ENCODE measurements at places on chromosomes 2 and 18.

- DNase-seq, result no peak
These were observed 3.6 kb upstream of the MYOM1 start for GRCh38 chr18:3223356-3223755.

- DNase-seq, result no peak
These were observed 1322.0 kb downstream of the LRP1B start for GRCh38 chr2:140808820-140809219.

DNA sequence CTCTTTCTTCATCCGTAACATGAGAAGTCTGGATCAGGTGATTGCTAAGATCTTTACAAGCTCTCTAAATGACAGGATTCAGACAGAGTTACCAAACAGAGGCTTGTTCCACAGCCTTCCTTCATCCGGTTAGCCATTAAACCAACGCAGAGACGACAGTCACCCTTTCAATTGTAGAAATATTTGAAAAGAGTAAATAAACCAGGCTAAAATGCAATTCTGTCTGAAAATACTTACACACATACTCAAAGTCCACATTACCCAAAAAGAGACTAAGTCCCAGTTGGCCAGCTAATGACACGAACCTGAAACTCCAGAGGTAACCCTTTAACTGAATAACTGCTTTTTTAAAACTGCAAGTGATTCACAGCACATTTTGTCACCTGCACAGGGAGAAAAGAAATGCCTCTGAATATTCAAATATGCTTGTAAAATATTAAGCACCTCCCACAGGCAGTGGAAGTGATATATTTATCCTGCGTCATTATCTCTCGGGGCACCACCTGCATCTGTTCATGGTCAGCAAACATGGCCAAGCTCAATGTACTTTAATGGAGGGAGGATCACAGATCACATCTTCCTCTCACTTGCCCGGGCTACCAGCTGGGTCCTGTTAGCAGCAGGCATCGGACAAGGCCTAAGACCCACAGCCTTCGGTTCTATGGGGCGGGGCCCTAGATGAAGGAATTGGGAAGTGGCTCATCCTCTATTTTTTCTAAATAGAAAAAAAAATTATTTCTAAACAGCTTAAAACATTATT is 38.8 kb upstream of the DNER start:
- no peak for DNase-seq

GRCh38 chr18:44502790-44503189 is 177.9 kb upstream of the SETBP1 start:
- no peak for DNase-seq

GRCh38 chr18:7221424-7222155 is 9.3 kb upstream of the LRRC30 start:
- no peak for DNase-seq

DNA sequence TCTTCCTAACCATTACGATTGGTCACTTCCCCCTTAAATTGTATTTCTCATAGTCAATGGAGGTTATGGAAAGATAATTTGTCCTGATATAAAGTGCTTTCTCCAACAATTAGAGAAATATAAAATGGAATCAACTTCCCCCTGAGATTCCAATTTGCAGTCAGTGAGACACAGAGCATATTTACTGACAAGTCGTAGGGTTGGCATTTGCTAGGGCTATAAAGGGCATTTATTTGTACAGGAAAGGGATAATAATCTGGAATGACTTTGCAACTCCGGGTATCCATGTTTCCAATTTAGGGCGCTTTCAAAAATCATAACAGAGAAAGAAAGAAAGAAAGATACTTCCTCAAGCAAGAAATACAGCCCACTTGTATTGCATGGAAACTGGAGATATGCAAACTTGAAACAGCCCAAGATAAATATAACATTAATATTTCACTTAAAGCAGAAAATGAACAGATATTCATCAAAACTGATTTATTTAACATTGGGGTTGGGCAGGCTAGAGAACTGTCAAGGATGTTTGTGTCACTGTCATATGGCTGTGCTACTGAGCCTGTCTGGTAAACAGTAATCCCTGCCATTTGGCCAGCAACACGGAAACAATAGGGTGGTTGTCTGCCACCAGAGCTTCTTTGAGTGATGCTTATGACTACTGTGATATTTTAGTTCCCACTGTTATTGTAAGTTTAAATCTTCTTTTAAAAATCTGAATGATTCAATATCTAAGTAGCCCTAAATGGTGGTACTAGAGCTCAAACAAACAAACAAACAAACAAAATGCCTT is 621.8 kb downstream of the LRP1B start:
- no peak for DNase-seq

DNA sequence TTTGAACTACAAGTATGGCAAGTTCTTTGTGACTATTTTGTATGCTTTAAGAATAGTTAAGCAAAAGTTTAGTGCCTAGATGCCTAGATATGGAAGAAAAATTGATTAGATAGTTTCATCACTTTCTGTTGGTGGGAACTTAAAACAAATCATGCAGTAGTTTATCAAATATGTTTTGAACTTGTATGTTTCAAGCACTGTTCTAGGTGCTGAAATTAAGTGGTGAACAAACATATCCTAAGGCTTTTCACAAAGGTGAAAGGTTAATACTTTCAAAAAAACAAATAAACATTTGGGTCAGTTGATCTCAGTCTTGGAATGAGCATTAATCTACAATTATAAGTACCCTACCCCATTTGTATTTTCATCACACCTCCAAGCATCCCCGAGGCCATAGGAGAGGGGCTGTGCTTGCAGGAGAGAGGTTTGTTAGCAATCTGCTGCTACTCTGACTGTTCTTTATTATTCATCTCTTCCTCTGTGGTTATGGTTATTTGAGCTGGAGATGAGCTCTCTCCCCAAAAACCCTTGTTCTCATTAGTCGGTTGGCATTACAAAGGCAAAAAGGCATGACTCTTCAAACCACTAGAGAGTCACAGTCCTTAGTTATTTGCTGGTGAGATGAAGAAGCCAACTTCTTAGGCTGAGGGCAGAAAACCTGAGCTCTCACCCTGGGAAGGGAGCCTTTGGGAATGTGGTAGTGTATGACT is 103.9 kb upstream of the FHL2 start:
- DNase-seq, result no peak

GRCh38 chr18:54679318-54680149 is 88.5 kb downstream of the DYNAP start:
- no peak for DNase-seq

- DNase-seq, result no peak
These were observed 194.1 kb upstream of the FANCL start for GRCh38 chr2:58435246-58435645.

DNA sequence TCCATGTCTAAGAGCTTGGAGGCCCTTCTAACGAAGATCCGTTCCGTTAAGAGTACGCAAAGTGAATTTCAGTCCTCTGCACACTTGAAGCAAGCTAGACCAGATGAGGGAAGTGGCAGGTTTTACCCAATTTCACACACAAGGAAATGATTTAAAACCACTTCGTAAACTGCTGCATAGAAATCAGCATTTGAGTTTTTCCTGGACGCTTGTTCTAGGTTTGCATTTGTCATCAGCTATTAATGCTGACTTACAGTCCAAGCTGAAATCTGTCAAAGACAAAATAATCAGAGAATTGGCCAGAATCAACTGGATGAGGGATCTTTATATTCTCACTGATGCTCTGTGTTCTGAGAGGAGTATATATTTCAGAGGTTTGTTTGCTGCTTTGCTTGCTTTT is 117.6 kb upstream of the RASGRP3 start:
- no peak for DNase-seq

- no peak for DNase-seq
These were observed 242.3 kb upstream of the FOSL2 start for GRCh38 chr2:28150236-28150915.

DNA sequence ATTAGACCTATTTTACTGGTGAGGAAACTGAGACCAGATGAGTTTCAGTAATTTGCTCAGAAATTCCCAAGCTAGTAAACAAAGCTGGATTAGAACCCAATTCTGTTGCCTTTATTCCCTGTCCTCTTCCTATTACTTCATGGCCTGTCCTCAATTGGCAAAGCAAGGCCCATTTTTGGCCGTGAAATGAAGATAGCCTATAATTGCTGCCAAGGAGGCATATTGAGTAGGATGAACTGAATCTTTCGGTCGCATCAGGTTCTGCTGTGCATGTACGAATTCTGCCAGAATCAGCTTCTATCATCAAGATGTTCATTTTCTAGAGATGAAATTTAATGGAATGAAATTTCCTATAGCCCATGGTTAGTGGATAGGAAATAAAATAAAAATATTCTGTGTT is 1485.2 kb upstream of the PIK3C3 start:
- DNase-seq, result no peak

DNA sequence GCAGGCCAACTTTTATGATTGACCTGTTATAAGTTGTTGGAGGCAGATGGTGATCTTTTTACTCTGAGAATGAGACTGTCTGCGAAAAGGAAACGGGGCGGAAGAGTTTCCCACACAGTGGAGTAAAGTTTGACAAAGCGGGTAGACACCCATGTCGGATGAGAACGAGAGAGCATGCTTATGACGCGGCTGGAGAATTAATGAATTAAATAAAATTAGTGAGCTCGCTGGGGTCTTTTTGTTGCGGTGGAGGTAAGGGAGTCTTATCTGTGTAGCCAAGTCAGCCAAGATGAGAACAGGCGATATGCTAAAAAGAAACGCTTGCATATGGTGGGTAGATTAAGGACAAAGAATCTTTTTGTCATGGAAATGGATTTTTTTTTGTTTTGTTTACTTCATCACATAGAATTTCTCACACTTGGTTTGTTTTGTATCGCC is 1.8 kb downstream of the SALL3 start:
- no peak for DNase-seq

DNA sequence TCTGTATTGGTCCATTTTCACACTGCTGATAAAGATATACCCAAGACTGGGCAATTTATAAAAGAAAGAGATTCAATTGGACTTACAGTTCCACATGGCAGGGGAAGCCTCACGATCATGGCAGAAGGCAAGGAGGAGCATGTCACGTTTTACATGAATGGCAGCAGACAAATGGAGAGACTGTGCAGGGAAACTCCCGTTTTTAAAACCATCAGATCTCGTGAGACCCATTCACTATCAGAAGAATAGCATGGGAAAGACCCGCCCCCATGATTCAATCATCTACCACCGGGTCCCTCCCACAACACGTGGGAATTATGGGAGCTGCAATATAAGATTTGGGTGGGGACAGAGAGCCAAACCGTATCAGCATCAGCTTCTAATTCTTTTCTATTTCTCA is 217.0 kb downstream of the ANAPC1 start:
- DNase-seq, result no peak

GRCh38 chr2:214193943-214194342 is 216.9 kb upstream of the VWC2L start:
- DNase-seq, result no peak

DNA sequence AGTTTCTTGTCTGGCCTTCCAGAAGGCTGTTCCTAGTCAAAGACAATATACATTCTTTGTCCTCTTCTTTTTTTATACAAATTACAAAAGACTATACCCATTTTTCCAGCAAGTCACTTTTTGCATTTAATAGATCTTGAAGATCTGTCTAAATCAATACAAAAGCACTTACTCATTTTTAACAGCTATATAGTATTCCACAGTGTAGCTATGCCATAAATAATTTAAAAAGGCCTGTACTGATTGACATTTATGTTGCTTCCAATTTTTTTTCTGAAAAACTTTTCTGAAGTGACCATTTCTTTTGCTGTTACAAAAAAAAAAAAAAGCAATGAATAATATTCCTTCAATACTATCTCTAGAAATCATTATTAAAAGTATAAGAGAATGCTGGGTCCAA is 30.3 kb upstream of the HNRNPLL start:
- DNase-seq, result no peak

DNA sequence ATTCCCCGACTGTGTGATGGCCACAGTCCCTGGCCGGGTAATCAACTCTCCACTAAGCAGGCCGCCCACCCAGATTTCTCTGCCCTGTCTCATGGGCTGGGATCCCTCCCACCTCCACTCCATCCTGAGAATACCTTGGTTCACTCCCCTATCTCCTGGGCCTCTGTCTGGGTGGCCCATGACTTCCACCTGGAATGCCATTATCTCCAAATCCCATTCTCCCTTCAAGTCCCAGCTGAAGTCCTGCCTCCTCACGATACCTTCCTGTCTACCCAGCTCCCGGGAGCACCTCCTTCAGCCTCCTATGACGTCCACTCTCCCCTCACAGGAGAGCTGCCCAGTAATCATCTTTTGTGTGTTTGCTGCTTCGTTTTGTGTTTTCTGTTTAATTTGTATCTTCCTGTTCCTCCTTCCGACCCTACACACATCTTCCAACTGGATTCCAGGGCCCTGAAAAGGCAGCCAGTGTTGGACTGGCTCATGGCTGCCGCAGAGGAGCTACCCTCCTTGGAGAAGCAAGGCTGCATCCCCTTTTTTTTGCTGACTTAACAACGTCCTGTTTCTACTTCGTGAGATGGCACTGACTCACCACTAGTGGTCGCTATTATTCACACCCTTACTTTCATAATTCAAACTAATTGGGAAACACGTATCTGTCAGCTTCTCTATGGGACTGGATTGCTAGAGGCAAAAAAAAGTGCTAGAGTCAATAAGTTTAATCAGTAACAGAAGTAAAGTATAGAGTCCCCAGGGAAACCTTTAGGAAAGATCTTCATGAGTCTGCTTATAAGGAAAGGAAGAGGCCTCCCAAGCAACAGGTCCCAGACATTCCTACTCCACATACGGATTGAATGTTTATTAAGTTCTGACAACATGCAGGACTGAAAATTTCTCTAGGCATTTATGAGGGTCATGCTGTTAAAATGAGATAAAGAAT is 171.9 kb upstream of the GATA6 start:
- DNase-seq, result no peak

- DNase-seq, result no peak
These were observed 201.1 kb downstream of the VAPA start for GRCh38 chr18:10114717-10115463.

DNA sequence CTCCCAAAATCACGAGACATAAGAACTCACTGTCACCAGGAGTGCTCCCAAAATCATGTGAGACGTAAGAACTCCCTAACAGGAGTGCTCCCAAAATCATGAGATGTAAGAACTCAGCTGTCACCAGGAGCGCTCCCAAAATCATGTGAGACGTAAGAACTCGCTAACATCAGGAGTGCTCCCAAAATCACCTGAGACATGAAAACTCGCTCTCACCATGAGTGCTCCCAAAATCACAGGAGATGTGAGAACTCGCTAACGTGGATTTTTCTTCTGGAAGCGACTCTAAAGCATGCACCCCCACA is 53.1 kb downstream of the CTDP1 start:
- DNase-seq, result no peak

DNA sequence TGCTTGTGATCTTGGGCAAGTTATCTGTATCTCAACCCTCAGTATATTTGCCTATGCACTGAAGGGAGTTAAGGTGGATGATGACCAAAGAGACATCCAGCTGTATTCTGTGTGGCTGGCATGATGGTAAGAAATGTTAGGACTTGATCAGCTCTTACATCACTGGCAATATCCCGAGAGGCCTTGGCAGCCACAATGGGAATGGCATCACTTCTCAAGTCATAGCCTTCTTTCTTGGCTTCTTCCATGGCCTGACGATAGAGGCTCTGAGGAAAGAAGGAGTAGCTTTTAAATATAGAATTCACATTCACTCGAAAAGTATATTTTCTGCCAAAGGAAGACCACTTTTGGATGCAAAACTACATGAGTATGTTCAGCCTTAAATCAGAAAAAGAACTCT is 113.5 kb downstream of the NEB start:
- no peak for DNase-seq

GRCh38 chr2:69315160-69315761 is 71.8 kb downstream of the GFPT1 start:
- no peak for DNase-seq
